Urinary bladder (tissue), 4 donors: ENCODE measurements at places on chromosomes 1 and 21.

DNA sequence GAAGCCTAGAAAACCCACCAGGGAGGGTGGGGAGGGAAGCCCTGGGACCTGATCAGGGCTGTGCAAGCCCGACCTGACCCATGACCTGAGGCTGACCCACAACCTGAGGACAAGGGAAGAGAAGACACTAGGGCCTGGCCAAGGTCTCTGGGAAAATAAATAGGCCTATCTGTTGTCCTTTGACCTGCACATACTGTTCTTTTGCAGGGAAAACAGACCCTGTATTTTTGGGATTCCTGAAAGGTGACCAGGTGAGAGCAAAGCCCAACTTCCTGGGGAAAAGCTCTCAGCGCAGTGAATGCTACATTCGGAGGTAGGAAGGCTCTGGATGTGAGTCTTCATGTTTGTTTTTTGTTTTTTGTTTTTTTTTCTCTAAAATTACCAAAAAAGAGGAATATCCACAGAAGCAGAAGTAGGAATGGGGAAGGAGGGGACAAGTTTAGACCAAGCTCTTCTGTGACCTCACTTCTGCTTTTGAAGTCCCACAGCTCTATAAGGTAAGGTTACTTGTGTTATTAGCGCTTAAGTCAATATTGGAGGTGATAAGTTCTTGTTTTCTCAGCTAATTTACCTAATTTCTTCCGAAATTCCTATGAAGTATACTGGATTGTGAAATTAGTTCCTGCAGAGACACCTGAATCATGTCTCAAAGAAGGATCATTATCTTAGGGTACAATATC, 26.2 kb upstream of the LYST start:
- no peak for DNase-seq

DNA sequence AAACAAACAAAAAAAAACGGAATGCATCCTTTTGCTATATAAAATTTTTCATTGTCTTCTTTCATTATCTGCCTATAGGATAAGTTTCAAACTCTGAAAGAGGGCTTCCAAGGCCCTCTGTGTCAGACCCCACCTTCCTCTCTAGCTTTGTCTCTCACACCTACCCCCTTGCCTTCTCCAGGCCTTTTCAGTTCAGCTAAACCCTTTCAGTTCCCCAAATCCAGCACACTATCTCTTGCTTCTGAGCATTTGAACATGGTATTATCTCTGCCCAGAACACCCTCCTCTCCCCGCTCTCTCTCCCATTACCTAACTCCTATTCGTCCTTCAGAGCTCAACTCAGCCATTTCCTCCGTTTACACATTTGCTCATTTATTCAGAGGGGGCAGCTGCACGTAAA, 35.7 kb downstream of the C1orf216 start:
- DNase-seq = no peak

- DNase-seq = peak; percentile 37
Measured at GRCh38 chr1:153422450-153423068, 6.2 kb downstream of the S100A7A start.

- no peak for DNase-seq
Measured at GRCh38 chr1:45016767-45017166, 4.7 kb downstream of the UROD start.

- no peak for DNase-seq
Measured at GRCh38 chr1:42747125-42747524, 7.1 kb upstream of the CLDN19 start.

DNA sequence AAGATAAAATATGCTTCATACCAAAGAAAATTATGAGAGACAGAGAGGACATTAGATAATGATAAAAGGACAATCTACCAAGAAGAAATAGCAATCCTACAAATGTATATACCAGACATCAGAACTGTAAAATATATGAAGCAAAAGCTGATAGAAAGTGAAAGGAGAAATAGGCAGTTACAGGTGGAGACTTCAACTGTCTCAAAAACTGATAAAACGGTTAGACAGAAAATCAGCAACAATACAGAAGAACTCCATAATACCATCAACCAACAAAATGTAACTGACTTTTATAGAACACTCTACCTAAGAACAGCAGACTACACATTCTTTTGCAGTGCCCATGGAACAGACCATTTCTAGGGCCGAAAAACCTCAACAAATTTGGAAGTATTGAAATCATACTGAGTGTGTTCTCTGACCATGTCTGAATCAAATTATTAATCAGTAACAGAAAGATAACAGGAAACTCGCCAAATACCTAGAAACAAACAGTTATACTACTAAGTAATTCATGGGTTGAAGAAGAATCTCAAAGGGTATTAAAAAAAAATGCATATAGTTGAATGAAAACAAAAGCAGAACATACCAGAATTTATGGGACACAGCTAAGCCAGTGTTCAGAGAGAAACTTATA, 132.1 kb downstream of the RPS6KC1 start:
- no peak for DNase-seq

DNA sequence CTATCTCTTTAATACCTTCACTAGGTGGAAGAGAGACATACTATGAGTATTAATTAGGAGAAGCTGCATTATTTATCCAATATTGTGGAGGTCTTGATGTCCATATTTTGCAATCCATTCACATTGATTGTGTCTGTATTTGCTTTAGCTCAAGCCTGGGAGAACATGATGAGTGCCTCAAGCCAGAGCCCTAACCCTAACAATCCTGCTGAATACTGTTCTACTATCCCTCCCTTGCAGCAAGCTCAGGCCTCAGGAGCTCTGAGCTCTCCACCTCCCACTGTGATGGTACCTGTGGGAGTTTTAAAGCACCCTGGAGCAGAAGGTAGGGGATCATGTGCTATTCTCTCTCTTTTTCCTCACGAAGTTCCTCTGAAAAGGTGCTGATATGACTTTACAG, 99.5 kb downstream of the CC2D1B start:
- DNase-seq = no peak

- no peak for DNase-seq
Measured at GRCh38 chr21:34688145-34688544, 19.4 kb downstream of the CLIC6 start.

- DNase-seq = no peak
Measured at GRCh38 chr1:30274173-30274970, 449.0 kb downstream of the MATN1 start.

DNA sequence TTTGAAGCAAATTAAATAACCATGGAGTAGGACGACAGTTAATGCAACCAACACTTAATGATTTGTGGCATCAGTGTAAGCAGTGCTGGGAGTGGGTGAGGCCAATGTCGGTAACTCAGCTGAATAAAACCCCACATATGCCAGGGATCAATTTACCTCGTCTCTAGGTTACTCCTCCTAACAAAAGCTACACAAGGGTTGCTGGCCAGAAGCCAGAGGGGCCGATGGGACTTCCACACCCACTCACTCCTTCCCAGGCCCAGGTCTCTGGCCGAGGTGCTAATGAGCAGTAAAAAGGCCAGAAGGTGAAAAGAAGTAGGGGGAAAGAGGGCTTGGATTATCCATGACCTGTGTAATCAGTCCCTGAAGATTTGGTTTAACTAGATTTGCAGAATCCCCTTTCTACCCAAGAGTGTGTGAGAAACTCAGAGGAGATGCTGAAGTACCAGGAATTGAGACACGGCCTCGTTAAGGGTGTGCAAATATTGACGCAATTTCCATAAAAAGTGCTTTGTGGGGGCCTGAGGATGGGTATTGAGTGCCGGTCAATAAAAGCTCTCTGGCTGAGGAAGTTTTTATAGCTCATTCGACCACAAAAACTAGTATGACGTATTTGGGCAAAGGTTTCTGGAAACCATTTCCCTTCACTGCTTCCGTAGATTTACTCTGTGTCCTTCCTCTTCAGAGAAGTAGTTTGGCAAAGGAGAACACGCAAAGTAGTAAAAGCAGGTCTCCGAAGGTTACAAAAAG, 145.5 kb downstream of the TBX15 start:
- DNase-seq = peak; percentile 5

GRCh38 chr1:184461321-184461720, 74.5 kb downstream of the C1orf21 start:
- DNase-seq = no peak

GRCh38 chr1:94017155-94017829, 103.7 kb downstream of the ABCA4 start:
- no peak for DNase-seq

DNA sequence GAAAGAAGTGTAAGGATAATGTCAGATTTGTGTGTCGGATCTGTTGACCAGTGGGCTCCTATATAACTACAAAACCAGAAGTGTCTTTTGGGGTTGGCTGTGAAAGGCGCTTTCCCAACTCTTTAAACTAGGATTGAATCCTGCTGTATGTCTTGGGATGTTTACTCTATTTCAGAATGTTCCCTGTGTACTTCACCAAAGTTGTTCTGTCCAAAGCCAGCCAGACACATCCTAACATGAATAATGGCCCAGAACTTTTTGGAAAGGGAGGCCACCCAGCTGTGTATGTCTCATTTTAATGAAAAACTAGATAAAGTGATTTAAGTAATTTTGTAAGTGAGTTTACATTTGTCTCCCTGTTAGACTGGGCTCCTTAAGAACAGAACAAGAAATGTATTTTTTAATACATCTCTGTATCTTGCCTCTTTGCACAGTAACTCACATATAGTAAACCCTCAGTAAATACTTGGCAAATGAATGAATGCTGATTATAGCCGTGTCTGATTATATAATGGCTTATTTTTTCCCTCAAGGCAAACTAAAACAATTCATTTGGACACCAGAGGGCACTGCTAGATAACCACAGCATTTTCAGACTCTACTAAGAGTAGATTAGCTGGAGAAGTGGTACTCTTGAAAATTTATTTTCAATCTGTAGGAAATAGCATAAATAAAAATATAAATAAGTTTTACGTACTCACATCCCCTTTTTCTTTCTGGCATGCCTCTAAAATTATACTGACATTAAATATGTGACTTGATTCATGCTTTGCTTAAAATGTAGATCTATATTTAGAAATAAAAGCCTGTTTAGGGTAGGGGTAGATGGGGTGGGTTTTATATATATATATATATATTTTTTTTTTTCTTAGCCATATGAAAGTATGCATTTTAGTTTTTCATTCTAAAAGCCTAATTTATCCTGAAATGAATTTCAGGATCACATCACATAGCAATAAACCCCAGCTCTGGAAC, 23.8 kb downstream of the TSEN15 start:
- DNase-seq = peak; percentile 61

DNA sequence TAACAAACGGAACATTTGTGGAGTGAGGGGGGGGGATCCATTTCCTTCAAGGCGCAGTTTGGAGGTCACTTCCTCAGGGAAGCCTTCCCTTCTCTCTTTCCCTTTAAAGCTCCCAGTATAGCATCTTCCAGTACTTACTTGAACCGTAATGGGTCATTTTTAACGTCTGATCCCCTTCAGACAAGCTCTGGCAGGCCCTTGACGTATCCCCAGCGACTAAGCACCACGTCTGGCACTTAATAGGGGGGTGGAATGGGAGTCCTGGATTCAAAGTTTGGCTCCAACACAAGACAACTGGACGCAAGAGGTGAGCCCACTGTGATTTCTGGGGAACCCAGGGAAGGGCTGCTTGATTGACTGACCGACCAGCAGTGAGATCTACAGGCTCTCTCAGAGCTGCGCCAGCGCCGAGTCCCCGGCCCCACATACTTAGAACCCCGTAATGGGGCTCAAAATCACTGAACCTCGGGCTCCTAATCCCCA, 441 bp downstream of the YARS1 start:
- DNase-seq = no peak

DNA sequence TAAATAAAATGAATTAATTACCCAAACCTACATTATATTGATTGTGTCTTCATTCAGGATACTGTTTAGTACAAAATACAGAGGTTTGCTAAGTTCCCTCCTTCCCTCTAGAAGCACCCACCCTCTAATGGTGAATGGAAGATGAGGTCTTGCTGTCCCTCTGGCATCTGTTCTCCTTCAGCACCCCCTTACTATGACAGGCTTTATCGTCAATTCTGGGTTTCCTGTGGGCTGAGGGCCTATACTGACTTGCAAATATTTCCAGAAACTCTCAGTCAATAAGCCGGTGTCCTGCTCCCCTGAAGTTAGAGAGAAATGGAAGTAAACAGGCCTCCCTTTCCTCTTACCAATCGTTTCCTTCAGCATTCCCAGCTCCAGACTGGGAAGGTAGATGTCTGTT, 13.2 kb downstream of the LAX1 start:
- DNase-seq = no peak

DNA sequence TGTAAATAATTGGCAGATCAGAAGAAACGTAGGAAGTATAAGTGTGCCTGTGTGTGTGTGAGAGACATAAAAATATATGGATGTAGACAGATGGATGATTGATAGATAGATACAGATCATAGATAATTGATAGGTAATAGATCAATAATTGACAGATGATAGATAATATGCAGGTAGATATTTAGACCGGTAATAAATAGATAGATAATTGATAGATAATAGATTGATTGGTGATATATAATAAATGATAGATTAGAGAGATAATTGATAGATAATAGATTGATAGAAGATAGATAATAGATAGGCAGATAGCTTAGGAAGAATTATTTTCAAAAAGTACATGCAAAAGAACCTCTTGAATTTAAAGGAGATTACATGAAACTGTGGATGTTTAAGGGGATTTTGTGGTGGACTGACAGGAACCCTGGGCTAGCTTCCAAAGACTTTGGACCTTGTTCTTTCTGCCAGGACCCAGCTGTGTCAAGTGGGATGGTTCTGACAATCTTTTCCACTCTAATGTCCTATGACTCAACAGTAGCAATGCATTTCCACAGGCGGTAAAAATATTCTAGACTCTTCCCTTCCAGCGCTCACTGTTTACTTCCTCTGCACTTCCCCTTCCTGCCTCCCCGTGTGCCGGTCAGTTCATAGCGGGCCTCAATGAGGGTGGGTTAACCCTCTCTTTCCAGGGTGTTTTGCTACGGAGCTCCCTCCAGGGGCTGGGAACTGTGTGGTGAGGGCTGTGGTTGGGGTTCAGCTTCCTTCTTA, 39.4 kb downstream of the KCNJ15 start:
- no peak for DNase-seq

DNA sequence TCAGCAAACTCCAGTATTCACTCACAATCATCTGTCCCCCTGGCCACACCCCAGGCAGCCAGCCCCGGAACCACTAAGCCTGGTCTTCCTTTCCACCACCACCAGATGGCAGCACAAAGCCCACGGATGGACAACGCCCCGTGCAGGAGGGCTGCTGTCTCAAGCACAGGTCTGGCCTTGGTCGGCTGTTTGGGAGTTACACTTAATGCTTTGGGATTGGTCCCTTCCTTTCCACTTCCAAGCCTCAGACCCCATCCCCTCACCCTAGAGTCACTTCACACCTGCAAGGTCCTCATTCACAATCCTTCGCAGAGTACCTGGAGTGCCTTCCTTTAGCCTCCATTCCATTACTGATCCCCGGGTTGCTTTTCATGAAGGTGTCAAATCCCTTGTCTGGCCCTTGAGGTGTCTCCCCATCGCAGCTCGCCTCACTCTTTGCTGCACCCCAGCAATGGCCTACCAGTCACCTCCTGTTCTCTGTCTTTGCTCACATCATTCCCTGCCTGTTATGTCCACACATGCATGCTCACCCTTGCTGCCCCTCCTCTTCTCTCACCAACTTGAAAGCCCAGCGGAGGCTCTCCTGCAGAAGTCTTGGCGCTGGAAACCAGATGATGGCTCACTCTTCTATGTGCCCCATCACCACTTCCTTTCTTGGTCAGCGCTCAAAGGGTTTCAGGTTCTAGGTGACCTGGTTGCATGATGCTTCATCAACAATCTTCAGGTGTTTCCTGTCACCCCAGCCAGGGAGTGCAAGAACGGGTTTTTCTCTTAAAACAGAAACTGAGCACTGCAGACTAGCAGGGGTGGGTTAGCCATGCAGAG, 24.9 kb upstream of the KCNA2 start:
- no peak for DNase-seq
